ENCODE measurements at places on chromosomes 13 and 19.

GRCh38 chr19:48498595-48499311 lies 12.9 kb downstream of the LMTK3 start:
- no peak for DNase-seq

DNA sequence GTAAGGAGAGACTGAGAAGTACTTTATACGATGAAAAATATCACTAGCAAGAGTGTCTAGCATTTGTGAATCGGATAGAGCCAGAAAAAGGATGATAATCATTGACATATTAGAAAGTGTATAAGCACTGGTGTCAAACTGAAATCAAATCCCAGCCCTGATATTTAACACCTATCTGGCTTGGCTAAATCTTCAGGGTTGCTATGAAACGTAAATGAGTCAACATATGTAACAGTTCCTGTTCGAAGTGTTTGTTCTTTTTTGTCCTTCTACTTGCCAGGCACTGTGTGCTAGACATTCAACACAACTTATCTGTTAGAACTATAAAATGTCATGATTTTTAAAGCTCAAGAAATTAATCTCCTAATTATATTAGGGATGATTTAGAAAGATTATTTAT lies 40.8 kb downstream of the SERPINE3 start:
- DNase-seq: no peak

DNA sequence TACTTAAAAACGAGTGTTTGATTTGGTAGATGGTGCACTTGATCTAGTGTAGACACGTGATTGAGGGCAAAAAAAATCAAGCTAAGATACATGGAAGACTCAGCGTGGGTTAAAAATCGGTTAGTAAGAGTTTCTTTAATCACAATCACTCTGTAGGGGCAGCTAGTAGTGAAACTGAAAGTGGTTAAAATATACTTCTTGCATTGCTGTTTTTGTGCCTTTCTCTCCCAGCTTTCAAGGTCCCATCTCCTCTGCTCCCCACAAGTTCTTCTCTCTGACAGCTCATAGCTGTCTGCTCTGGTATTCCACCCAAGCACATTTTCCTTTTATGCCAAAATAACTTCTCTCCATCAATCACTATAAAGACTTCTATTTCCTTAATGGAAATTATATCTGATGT lies 1089.7 kb downstream of the EFNB2 start:
- DNase-seq: no peak

GRCh38 chr19:12580180-12580694 lies 29.0 kb upstream of the ZNF564 start:
- no peak for DNase-seq

DNA sequence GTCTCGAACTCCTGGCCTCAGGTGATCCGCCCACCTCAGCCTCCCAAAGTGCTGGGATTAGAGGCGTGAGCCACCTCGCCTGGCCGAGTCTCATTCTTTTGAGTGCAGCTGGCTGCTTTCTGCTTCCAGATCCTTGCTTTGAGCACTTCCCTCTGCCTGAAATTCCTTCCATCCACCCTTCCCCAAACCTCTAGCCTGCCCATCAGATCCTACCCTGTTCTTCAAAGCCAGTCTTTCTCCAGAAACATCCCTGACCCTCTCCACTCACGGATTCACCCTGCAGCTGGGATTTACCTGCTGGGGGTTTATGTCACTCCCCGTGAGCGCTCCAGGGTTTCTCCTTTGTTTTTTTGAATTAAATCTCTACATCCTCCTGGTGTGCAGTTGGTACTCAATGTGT lies 13.1 kb upstream of the NPAS1 start:
- DNase-seq: no peak

GRCh38 chr13:40026741-40027140 lies 371.3 kb downstream of the COG6 start:
- peak; percentile 23 for DNase-seq

- DNase-seq: no peak
Observed at GRCh38 chr13:69755101-69755500, 352.5 kb upstream of the ATXN8OS start.

GRCh38 chr13:42177189-42177588 lies 94.8 kb upstream of the AKAP11 start:
- no peak for DNase-seq

GRCh38 chr13:52851137-52851962 lies 2.9 kb upstream of the PCDH8 start:
- DNase-seq: no peak

DNA sequence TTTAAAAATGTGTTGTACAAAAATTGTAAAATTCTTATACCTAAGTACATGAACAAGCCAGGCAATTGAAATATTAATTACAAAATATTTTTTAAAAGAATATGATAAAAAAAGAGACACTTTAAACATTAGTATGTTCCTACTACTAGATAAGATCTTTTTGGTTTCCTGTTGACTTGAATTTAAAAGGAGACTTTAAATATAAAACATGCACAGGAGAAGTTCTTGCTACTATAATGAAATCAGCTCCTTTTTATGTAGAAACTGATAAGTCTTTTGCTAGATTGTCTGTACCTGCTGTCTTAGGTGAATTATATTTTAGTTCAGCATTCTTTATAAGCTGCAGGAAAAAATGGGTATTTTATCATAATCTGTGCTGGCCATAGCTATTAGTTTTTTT lies 140.2 kb downstream of the TNFSF13B start:
- no peak for DNase-seq

All from stimulated activated CD4-positive, alpha-beta T cell treated with anti-CD3 and anti-CD28 coated beads, Interleukin-1b, Interleukin-23, amount 100 ng/mL, for 1 hour (primary cell).